ENCODE measurements at places on chromosomes 7 and 10.

- DNase-seq, result peak; percentile 54
These were observed 866 bp downstream of the CNOT4 start for GRCh38 chr7:135508883-135509588.

GRCh38 chr7:94142281-94142680, 138.1 kb upstream of the BET1 start:
- DNase-seq, result no peak

GRCh38 chr10:1424648-1425047, 312.7 kb downstream of the ADARB2 start:
- DNase-seq, result no peak

DNA sequence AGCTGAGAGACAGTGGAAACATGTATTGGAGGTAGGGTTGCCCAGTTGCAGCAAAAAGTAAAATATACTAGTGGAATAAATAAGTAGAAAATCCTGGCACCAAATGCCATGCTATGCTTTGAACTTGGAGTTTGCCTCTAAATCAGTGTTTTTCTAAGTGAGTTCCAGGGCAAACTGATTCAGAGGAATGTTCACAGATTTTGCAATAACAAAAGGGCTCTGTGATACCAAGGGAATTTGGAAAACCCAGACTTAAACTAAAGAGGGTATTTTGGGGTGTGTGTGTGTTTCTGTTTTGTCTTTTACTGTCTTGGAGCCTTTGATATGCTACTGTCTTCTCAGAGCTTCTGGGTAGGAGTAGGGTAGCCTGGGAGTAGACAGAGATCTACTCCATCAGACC, 39.9 kb downstream of the SLC26A4 start:
- DNase-seq, result no peak

GRCh38 chr7:4240042-4240441, 442.1 kb upstream of the FOXK1 start:
- no peak for DNase-seq

GRCh38 chr10:4405828-4406227, 420.2 kb upstream of the AKR1E2 start:
- DNase-seq, result no peak

- no peak for DNase-seq
These were observed 37.2 kb upstream of the HSPB1 start for GRCh38 chr7:76265299-76265698.

DNA sequence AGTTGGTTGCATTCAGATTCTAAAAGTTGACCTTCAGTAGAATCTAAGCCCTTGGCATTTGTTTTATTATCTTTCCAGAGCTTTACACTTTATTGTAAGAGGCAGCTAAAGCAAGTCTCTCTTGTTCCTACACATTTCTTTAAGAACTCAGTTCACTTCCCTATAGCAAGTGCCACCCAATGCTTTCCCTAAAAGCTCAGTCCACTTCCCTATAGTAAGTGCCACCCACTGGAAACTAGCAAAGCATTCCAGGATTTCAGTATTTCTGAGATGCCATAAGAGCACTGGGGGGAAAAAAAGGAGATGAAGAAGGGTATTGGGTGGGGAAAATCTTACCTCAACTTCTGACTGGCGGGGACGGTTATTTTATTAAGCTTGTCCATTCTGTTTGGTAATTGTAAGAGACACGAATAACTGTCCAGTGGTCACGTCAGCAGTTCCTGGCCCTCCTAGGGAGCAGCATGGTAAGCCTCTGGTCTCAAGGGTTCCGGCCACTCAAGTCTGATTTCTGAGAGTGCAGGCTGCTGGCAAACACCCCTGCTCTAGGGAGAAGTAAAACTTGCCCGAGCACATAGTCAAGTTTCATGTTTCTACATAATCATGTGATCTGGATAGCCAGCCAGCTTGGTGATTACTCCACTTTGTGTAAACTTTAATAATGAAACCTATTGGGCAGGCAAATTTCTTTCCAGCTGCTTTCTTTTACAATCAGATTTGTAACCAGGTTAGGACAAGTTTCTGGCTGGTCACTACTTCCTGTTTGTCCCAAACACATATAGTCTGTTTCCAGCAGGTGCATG, at the start of gene BLNK:
Gene BLNK (minus strand): TSS at position 554 of the 800 bp plus-strand sequence. CDS start 171 bp downstream, at position 383.
- no peak for DNase-seq

GRCh38 chr7:128454808-128455542, 703 bp upstream of the HILPDA start:
- DNase-seq, result no peak

GRCh38 chr10:61870526-61870895, 31.0 kb upstream of the ARID5B start:
- DNase-seq, result no peak

GRCh38 chr10:49368256-49368655, 27.6 kb downstream of the DRGX start:
- no peak for DNase-seq

GRCh38 chr7:40498924-40499510, 364.2 kb downstream of the SUGCT start:
- DNase-seq, result no peak

DNA sequence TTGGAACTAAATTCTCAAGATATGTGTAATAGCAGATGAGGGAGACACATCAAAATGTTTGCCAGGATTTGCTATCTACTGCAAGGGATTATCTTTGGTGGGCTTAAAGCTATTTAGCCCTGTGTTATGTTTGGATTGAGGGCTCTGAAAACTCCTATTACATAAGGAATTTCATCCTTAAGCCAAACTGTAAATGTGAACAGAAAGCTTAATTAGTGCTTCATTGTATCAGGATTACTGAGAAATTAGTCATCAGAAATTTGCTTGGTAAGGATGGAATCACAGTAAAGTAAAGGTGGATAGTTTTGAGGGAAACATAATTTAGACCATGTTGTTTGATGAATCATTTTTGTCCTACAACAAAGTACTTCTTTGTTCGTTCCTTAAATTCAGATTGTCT, 8.3 kb downstream of the ANKRD7 start:
- no peak for DNase-seq

DNA sequence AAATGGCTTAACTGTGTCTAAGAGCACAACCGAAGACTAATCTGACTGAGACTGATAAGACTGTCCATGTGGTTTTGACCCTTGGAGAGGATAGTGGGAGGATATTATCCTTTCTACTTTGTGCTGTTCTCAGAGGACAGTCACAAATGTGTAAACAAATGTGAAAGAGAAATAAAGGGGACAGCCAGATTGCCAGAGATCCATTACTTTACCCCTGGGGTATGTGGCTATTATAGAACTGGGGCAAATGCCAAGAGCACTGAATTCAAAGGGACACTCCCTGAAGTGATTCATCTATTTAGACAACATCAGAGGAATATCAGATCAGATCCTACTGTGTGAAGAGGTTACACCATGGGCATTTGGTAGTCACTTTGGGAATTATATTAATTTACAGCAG, 154.7 kb downstream of the RNLS start:
- DNase-seq, result no peak

- DNase-seq, result no peak
These were observed 6.4 kb upstream of the KAZALD1 start for GRCh38 chr10:101055411-101055810.

- DNase-seq, result no peak
These were observed 13.5 kb upstream of the STK17A start for GRCh38 chr7:43569424-43569823.

GRCh38 chr10:9010931-9011670, 956.6 kb downstream of the GATA3 start:
- DNase-seq, result no peak

GRCh38 chr10:64535131-64535867, 1014.1 kb downstream of the REEP3 start:
- no peak for DNase-seq

GRCh38 chr10:13893926-13894325, 307.2 kb downstream of the PRPF18 start:
- no peak for DNase-seq

DNA sequence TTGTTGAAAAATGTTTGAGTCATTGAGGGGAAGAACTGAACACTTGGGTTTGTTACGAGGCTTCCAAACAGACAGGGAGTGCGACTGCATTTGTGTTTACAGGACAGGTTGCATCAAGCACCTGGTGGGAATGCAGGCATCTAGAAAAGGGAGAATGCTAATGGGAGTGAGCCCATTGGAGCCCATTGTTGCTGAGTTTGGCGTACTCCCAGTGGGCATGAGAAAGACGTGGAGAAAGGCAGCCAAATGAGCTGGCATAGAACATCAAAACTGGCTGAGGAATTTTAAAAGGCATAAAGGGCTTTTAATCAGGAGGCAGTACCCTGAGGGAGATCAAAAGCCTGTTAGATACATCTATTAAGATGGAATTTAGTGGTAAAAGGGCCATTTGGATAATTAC, 171.6 kb upstream of the NPSR1 start:
- DNase-seq, result no peak

DNA sequence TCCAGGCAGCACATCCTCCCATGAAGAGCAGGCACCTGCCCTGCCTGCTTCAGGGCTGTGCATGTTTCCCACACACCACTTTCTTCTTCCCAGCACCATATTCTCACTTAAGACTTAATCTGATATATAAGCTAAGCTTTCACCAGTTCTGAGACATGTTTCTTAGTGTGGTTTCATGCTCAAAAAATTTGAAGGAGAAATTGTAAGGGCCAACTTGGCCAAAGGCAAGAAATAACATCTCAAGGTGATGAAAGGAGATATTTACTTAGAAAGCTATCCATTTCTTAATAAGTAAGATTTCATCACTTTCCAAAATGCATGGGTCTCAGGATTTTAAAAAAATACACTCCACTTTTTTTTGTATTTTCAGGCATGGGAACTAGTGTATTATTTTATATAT, 468.1 kb upstream of the AKR1E2 start:
- DNase-seq, result no peak

DNA sequence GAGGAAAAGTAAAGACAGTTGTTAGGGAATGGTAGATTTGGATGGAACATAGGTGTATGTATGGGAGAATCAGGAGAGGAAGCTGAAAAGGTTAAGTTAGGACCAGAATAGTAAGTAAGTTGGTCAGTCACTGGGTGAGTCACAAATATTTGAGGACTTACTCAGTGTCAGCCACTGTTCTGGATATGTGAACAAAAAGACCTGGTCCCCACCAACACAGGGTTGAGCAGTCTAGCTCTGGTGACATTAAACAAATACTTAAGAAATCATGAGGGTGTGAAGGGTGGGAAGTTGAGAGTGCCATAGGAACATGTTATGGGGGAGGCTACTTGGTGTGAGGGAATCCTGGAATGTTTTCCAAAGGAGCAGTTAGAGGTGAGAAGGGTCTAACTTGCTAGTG, 246.9 kb downstream of the PTEN start:
- no peak for DNase-seq

GRCh38 chr10:132511121-132512051, 26.2 kb upstream of the INPP5A start:
- DNase-seq, result peak; percentile 2
